Fibroblast of mammary gland (primary cell): ENCODE measurements at places on chromosomes 4 and X.

DNA sequence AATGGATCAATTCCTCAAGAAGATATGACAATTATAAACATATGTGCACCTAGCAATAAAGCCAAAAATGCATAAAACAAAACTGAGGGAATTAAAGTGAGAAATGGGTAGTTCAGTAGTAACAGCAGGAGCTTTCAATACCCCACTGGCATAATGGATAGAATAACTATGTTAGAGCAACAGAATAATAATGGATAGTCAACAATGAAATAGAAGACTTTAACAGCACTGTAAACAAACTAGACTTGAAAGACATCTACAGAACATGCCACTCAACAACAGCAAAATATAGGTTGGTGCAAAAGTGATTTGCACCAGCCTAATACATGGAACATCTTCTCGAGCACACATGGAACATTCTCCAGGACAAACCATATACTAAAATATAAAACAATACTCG is 20.0 kb upstream of the MBNL3 start:
- DNase-seq = no peak

DNA sequence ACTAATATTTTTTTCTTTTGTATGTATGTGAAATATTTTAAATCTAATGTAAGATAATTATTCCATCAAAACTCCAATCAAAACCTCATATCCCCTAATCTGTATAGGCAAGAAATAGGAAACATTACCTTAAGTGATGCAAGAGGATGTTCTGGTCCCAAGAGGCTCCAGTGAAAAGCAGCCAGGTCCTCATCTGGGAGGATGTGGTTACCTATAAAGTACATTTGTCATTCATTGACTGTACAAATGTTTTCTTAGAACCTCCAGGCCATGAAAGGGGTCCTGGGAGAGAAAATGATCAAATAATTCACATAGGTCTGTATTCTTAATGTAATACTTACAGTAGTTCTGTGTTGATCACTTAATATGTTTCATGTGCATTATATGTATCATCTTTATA is 25.5 kb downstream of the FAM120C start:
- peak; percentile 15 for DNase-seq

DNA sequence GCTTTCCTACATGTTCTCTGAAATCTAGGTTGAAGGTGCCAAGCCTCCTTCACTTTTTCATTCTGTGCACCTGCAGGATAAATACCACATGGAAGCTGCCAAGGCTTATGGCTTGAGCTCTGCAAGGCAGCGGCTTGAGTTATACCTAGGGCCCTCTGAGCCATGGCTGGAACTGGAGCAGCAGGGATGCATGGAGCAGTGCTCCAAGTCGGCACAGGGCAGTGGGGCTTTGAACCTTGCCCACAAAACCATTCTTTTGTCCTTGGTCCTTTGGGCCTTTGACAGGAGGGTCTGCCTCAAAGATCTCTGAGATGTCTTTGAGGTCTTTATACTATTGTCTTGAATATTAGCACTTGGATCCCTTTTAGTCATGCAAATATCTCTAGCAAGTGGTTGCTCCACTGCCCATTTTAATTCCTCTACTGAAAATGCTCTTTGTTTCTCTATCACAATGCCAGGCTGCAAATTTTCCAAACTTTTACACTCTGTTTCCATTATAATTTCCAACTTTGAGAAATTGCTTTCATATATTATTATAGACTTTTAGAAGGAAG is 536.2 kb upstream of the KLHL4 start:
- DNase-seq = no peak

DNA sequence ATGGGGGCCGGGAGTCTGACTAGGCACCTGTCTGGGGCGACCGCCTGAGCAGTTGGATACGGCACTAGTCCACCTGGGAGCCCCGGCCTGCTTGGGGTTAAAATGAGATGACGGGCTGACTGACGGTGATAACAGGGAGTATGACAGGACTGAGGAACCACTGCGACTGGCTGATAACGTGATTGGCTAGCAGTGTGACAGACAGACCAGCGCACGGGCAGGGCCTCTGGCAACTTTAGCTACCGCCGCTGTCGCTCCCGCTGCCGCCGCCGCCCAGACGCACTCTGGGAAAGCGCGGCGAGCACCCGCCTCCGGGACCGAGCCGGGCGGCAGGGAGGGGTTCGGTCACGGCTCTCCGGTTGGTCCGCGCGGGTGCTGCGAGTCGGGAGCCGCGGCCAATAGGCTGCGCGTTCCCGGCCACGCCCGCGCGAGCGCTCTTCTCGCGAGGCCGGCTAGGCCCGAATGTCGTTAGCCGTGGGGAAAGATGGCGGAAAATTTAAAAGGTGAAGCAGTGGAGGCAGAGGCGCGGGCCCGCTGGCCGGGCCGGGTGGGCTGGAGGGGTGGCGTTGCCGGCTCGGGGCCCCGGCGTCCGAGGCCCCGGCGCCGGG is at the start of gene SUV39H1:
TSS of gene SUV39H1 (plus strand) at position 434 of the 608 bp plus-strand sequence. CDS start at position 485, 51 bp downstream.
- DNase-seq = peak; percentile 80

DNA sequence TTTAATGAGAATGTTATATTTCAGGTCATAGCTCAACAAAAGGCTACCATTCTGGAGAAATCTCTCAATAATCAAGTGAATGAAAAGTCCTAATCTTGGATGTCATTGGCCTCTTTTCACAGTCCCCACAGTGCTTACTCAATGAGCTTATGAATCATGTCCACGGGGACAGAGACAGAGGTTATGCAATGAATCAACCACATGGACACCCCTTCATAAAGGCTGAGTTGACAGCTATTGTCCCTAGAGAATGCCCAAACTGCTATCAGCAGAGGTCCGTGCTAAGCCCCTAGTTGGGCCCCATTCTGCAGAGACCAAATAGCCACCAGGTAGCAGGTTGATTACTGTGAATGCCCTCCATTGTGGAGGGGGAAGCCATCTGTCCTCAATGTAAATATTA is 158.1 kb downstream of the LHFPL1 start:
- no peak for DNase-seq

DNA sequence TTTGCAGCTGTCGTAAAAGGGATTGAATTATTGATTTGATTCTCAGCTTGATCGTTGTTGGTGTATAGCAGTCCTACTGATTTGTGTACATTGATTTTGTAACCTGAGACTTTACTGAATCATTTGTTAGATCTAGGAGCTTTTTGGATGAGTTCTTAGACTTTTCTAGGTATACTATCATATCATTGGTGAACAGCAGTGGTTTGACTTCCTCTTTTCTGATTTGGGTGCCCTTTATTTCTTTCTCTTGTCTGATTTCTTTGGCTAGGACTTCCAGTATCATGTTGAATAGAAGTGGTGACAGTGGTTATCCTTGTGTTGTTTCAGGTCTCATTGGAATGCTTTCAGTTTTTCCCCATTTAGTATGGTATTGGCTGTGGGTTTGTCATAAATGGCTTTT is 8.4 kb downstream of the APOOL start:
- no peak for DNase-seq

DNA sequence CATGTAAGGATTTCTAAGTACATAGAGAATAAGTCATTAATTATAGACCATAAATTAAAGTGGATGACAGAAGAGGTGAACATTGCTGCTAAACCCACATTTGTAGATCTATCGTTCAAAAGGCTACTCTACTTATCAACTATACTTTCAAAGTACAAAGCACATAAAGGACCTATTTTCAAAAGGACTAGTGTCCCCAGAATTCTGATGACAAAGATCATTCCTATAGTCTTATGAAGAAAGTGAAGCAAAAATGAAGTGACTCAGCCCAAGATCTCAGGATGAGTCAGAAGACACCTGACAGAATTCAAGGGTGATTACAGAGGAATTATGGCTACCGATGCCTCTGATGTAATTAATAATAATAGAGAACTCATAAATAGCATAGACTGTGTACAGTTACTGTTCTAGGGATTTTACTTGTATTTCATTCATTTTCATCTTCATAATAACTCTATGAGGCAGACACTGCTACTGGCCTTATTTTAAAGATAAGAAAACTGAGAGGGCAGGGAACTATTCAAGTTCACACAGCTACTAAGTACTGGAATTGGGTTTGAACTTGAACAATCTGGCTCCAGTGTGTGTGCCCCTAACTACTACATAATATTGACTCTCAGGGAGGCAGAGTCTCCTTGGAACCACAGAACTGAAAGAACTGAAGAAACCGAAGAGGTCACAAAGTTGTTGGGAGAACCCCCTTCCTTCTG is 17.1 kb downstream of the USP46 start:
- peak; percentile 76 for DNase-seq

DNA sequence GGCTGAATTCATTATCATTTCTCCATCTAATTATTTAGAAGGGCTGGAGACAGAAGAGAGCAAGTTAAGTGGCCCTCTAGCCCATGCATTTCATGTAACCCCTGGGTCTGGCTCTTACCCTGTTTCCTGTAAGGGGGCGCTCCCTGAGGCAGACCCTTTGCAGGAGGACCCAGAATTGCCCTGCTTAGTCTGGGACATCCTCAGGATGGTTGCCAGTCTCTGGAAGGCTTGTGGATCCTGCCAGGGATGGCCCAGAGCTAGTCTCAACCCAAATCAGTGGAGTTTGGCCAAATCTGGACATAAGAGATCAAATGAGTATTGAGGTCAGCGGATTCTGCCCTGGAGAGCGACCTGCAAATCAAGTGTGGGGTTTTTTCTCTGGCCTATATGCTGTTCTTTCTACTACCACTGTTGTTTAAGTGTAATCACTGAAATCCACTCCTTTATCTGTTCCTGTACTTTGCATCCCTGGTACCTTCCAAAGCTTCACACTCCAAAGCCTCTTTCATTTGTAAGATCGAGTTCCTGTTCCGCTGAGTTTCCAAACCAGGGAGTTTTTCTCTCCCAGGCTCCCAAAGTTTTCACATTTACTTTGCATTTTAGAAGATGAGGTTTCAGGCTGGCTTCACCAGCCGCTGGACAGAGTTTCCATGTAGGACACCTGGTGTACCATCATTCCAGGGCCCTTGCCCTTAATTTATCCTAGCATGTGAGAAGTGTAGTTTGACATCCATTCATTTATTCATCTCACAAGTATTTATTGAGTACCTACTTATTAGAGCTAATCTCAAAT is 6.3 kb downstream of the KLF3 start:
- no peak for DNase-seq

GRCh38 chr4:65367306-65367705 is 303.0 kb downstream of the EPHA5 start:
- DNase-seq = peak; percentile 4

GRCh38 chrX:155071694-155072280 is 479 bp downstream of the BRCC3 start:
- DNase-seq = peak; percentile 8

DNA sequence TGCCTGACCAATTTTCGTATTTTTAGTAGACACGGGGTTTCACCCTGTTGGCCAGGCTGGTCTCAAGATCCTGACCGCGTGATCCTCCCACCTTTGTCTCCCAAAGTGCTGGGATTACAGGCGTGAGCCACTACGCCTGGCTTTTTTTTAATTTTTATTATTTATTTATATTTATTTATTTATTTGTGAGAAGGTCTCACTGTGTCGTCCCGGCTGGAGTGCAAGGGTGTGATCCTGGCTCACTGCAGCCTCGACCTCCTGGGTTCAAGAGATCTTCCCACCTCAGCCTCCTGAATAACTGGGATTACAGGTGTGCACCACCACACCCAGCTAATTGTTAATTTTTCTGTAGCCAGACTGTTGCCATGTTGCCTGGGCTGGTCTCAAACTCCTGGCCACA is 141.1 kb downstream of the CRLF2 start:
- DNase-seq = no peak

DNA sequence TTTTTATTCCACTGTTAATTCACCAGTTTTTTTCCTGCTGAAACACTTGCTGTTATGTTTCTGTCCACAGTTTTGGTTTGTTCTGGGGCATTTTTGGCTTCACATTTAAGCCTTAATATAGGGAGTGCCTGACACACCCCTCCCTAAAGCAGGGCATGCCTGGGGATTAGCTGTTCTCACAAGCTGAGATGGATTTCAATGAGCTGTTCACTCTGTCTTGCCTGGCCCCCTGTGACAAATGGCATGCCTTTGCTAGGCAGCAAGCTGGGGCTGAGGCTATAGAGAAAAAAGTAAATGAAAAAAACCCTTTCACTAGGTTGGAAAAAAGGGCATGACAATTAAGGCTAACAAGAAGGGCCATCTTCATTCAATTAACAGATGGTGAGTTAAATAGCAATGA is 22.4 kb downstream of the LPAR4 start:
- DNase-seq = no peak

GRCh38 chr4:3484057-3484973 is 21.2 kb downstream of the DOK7 start:
- DNase-seq = no peak

GRCh38 chr4:110155654-110156053 is 42.8 kb downstream of the ELOVL6 start:
- DNase-seq = peak; percentile 62

GRCh38 chr4:5730993-5731990 is 20.3 kb downstream of the EVC start:
- DNase-seq = peak; percentile 49

GRCh38 chrX:115408771-115409400 is 119.4 kb downstream of the LUZP4 start:
- no peak for DNase-seq

DNA sequence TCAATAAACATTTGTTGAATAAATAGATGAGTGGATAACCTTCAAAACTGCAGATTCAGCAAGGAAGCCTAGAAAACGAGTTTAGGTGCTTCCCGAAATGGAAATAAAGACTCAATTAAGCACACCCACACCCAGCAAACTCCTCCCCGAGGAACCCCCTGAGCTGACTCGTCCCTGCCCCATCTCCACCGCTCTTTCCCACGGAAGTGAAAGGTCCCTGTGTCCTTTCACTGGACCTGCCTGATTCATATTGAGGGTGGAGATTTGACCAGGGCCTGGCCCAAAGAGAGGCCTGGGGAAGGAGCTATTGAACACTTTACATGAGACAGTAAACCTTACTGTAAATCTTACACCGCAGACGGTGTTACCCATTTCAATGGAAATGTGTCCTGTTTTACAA is 129.1 kb downstream of the CPZ start:
- DNase-seq = no peak

DNA sequence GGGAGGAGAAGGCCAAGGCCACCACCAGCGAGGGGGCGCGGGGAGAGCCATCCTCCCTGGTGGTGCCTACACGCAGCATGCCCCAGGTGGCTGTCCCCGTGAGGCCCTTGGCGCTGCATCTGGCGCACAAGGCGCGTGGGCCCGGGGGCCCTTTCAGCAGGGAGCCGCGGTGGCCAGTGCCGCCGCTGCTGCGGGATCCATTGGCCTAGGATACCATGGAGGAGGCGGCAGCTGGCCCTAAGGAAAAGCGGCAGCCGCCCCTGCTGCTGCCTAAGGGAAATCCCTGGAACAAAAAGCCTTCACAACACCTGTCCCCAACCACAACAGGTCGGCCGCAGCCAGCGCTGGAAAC is 1059.6 kb downstream of the TECRL start:
- DNase-seq = no peak

GRCh38 chr4:177759729-177760128 is 317.5 kb upstream of the AGA start:
- DNase-seq = no peak

- DNase-seq = no peak
These were observed 10.1 kb downstream of the STIM2 start for GRCh38 chr4:26870576-26871262.
